ENCODE measurements at places on chromosomes 16 and 17.

GRCh38 chr16:88672776-88673175 is 9.9 kb upstream of the MVD start:
- no peak for DNase-seq

GRCh38 chr17:79560527-79560926 is 50.3 kb downstream of the RBFOX3 start:
- DNase-seq: no peak

DNA sequence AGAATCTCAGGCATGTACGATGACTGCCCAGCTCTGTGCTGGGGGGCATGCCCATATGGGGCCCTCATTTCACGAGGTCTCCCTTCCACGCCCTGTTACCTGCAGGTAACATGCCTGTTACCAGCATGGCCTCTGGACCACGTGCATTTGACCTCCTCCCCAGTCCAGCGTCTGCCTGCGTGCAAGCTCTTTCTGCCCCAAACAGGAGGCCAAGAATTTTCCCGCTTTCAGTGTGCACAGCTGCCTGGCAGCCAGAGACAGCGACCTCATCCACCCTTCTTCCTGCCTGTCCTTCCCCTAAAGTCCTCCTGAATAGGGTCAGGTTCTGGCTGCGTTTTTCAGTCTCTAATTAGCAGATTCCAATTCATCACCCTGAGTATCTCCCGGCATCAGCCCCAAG is 306.5 kb upstream of the ZFHX3 start:
- peak; percentile 42 for DNase-seq

DNA sequence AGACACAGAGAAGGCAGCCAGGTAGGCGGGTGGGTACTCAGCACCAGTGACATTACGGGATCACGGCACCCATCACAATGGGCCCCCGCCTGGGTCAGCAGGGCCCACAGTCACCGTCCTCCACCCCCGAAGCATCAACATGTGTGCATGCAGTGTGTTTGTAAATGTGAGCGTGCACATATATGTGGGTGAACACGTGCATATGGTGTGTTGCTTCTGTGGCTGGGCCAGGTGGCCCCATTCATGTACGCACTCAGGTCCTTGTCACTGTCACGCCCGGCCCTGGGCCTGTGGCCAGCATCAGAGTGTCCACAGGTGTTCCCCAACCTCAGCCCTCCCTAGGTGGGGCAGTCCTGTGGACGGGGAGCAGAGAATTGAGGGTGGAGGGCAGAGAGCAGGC is 37.1 kb downstream of the TNFRSF13B start:
- DNase-seq: no peak

- DNase-seq: peak; percentile 68
Observed at GRCh38 chr16:71367241-71367976, 8.9 kb downstream of the CALB2 start.

DNA sequence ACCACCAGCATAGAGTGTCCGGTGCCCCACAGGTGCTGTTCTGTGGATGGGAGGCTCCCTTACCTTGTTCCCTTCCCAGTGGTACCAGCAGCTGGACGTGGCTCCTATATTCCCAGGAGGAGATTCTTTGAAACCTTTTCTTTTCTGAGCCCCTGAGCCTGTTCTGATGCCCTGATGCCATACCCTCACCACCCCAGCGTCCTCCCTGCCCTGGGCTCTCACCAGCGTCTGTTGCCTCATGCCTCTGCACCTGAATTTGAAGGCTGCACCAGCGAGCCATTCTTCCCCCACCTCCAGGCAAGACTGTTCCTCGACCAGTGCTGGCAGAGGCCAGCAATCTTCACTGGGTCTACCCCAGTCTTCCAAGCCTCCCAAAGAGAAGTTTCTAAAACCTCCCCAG is 505 bp downstream of the SOST start:
- no peak for DNase-seq

All from retina (tissue), 1 donor.